Stimulated activated naive CD8-positive, alpha-beta T cell treated with anti-CD3 and anti-CD28 coated beads, Interleukin-15, Interleukin-2, amounts not matched to agents 100 U/mL and 50 U/mL, for 24 hours (primary cell): ENCODE measurements at places on chromosomes 7 and 10.

DNA sequence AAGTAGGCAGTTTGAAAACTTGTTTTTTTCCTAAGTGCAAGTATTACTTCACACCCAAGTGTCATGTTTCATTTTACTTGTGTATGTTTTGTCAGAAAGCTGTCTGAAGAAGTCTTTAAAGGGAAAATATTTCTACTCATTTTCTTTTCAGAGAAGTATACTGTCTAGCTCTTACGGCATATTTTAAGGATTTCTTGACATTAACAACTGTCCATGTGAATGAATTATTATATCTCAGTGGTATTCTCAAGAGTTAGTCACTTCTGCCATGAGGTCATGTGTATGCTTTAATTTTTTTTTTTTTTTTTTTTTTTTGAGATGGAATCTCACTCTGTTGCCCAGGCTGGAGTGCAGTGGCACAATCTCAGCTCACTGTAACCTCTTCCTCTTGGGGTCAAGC, 229.5 kb downstream of the BICC1 start:
- no peak for DNase-seq

GRCh38 chr10:44552726-44553125, 167.8 kb upstream of the CXCL12 start:
- no peak for DNase-seq

DNA sequence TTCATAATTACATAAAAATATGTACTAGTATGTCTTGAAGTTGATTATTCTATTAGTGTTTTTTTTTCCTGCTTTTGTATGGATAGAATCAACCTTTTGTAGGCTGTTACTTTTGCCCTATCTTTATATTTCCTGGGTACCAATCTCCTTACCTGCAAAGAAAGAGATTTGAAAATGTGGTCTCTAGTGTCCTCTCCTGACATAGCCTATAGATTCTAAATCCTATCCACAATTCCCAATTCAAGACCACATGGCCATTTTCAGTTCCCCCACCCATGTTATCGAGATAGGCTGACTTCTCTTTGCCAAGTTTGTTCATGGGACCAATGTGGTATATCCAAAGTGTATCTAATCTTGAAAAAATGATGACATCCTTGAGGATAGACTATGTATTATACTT, 269.4 kb upstream of the SEMA3D start:
- no peak for DNase-seq

- DNase-seq = peak; percentile 56
Measured at GRCh38 chr7:156751319-156751718, 110.7 kb downstream of the RNF32 start.

GRCh38 chr10:110959379-110960332, 40.3 kb downstream of the SHOC2 start:
- DNase-seq = no peak

- no peak for DNase-seq
Measured at GRCh38 chr10:50636618-50637579, 13.1 kb upstream of the SGMS1 start.

- DNase-seq = no peak
Measured at GRCh38 chr7:130491841-130492522, at the start of gene MEST. Gene MEST, plus strand, starts transcription at chr7:130492085. Its CDS starts 229 bp downstream, at chr7:130492314.

DNA sequence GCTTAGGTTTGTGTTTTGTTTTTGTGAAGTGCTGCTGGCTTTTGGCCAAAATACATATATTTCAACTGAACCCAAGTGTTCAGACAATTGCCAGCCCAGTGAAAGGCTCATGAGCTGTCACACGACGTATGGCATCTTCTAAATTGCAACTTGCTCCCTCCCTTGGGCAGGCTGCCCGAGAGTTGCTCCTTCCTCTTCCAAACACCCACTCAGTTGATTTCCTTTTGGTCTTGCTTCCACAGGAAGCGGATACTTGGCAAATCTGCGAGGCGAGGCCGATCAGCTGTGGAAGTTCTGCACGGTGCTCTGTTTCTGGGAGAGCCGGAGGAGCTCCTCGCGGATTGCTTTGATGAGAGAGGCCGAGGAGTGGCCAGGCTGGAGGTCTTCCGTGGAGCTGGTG, 39.6 kb upstream of the ATP6V0A4 start:
- DNase-seq = no peak

GRCh38 chr10:99661377-99661763, 2.1 kb downstream of the ENTPD7 start:
- no peak for DNase-seq

DNA sequence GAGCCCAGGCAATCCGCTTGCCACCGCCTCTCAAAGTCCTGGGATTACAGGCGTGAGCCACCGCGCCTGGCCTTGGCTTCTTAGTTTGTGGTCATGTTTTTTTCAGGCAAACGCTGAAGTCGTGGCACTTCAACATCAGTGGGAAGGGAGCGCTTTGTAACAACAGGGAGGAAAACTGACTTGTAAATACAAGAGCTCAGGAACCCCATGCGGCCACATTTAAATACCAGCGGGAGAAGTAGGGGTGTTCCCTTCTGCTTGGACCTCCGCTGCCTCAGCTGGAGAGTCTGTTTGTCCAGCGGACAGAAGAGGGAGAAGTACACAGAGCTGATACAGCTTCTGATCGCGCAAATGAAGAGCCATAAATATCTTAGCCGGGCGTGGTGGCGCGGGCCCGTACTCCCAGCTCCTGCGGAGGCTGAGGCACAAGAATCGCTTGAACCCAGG, 108.7 kb upstream of the KMT2C start:
- DNase-seq = no peak

- DNase-seq = no peak
Measured at GRCh38 chr7:118285358-118285757, 60.9 kb downstream of the ANKRD7 start.

GRCh38 chr7:128164061-128164954, 76.8 kb upstream of the LEP start:
- DNase-seq = peak; percentile 12

DNA sequence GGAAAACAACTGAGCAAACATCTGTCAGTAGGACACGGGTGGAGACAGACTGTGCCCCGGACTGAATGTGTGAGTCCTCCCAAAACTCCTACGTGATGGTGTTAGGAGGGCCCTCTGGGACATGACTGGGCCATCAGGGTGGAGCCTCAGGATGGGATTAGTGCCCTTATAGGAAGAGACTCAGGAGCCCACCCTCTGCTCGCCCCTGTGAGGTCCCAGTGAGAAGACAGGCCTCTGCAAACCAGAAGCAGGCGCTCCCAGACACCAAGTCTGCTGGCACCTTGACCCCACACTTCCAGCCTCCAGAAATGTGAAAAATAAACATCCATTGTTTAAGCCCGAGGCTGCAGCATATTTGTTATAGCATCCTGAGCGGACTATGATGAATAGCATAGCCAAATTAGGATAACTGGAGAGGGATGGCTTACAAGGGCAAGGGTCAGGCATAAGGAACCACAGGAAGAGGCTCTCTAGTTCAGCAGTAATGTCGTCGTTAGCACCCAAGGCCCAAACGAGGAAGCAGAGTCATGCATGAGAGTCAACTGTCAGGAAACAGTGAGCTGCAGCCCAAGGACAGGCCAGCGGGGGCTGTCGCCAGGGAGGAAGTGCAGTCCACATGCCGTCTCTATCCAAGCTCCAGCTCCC, 50.6 kb downstream of the PTPRN2 start:
- no peak for DNase-seq

DNA sequence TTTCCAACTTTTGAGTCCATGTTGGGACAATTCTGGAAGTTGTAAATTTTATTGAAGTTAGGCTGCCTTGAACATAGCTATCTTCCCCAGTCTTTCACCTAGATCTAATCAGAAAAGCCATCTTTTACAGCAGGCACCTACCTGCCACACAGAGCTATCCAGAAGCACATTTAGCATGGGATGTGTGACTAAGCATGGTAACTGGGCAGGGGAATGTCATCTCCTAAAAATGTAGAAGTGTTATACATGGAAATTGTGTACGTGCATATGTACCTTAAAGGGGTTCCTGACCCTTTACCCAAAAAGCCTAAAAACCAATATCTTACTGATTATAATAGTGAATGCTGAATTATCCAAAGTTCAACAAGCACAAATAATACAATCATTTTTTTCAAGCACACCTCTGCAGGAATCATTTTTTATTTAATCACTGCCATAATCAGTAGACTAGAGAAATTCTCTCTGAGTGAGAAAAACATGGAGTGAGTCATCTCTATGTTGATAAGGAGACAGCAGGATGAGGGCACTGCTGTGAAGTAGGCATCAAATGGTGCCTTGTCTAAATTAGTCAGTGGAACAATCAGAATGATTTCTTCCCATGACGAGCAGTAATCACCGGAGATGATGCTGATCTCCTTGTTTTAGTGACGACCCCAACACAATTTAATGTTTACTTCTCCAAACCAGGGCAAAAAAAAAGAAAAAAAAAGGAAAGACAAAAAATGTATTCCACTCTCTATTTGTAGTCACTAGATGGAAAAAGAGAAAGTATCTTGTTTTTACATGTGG, 75.9 kb downstream of the SORBS1 start:
- no peak for DNase-seq

GRCh38 chr7:46253520-46253919, 332.4 kb upstream of the IGFBP3 start:
- no peak for DNase-seq

DNA sequence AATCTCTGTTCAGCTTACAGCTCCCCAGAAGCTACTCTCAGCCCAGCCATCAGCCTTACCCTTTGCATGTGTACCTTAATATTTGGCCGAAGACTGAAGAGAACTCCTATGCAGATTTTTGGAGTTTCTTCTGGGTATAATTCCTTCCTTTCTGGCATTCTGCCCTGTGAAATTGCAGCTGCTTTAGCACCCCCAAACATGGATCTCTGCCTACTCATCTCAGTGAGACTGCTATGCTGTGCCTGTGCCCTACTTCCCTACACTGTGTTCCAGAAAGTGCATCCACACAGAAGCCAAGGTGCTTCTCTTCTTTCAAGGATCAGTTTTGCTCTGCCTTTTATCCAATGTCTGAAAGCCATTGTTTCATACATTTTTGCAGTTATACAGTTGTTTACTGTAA, 81.6 kb downstream of the NPY start:
- no peak for DNase-seq

DNA sequence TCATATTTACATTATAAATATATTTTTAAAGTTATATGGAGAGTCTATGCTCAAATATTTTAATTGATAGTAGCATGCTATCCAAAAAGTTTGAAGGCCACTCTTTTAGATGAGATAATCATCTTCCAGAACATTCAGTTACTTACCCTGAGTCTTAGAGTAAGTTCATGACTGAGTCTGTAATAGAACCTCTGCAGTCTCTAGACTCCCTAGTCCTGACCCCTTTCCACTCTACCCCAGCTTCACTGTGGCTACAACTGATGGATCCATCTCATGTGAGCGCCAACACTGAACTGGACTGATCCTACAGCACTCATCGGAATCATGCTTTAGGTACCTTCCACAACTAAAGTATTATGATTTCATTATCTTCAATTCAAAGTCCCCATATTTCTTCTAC, 10.1 kb downstream of the HACD1 start:
- DNase-seq = no peak

GRCh38 chr10:121753726-121754476, 155.7 kb upstream of the FGFR2 start:
- DNase-seq = no peak

- no peak for DNase-seq
Measured at GRCh38 chr7:44738051-44738723, 10.5 kb upstream of the ZMIZ2 start.

GRCh38 chr10:34985823-34986222, 104.3 kb downstream of the CUL2 start:
- DNase-seq = no peak

GRCh38 chr10:65735382-65735781, 1190.5 kb upstream of the LRRTM3 start:
- no peak for DNase-seq

- DNase-seq = peak; percentile 38
Measured at GRCh38 chr7:2800220-2800930, 43.7 kb downstream of the GNA12 start.

GRCh38 chr10:15254808-15255648, 86.5 kb upstream of the NMT2 start:
- DNase-seq = peak; percentile 18

GRCh38 chr10:50610368-50610767, 13.4 kb downstream of the SGMS1 start:
- no peak for DNase-seq

GRCh38 chr7:111011520-111011919, 79.4 kb upstream of the LRRN3 start:
- DNase-seq = no peak

GRCh38 chr10:62719061-62719460, 85.5 kb upstream of the ADO start:
- DNase-seq = no peak

DNA sequence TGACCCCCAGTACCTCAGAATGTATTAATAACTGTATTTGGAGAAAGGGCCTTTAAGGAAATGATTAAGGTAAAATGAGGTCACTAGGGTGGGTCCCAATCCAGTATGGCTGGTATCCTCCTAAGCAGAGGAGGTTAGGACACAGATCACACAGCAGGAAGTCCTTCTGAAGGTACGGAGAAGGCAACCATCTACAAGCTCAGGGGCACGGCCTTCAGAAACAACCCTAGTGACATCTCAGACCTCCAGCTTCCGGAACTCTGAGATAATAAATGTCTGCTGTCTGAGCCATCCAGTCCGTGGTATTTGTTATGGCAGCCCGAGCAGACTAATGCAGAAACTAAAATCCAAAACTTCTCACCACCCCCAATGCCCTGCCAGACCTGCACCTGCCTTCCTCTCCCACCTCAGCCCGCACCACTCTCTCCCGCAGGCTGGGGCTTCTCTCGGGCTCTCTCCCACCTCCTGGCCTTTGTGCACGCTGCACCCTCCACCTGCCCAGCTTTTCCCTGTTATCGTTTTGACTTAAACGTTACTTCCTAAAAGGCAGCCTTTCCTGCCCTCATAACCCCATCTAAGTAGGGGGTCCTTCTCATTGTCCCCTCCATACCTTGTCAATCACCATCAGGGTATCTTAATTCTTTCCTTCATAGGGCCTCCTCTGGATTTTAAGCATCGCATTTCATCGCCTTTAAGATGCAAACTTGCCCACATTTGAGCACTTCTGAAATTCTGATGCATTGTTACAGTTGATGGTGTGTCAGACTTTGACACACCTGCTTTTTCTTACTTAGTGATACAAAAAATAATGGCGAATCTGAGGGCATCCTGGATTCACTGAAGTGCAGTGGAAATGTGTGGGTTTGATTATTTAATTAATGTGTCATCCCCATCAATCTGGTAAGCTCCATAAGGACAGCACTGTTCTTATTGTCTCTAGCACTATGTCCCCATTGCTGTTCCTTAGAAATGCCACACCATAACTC, 32.2 kb upstream of the AQP1 start:
- no peak for DNase-seq

GRCh38 chr7:380139-380485, 90.1 kb downstream of the FOXL3 start:
- DNase-seq = peak; percentile 28

DNA sequence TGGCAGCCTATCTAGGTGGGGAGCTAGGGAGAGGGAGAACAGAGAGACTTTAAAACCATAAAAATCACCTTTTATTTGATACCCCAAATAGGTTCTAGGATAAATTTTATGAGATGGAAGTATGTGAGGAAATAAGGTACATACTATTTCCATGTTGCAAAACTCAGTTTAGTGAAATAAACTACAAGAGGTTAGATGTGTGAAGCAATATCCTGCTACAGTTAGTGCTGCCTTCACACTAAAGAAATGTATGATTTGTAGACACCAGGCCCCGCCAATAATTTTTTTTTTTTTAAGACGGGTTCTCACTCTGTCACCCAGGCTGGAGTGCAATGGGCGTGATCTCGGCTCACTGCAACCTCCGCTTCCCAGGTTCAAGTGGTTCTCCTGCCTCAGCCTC, 34.4 kb upstream of the RSBN1L start:
- DNase-seq = no peak

- no peak for DNase-seq
Measured at GRCh38 chr7:149459201-149459539, 1.7 kb downstream of the ZNF777 start.

GRCh38 chr10:12418000-12418399, 68.7 kb downstream of the CAMK1D start:
- DNase-seq = no peak

GRCh38 chr10:88157981-88158465, 294.6 kb downstream of the PTEN start:
- DNase-seq = no peak
